Stimulated activated CD4-positive, alpha-beta T cell treated with anti-CD3 and anti-CD28 coated beads, Interleukin-2, amount 100 ng/mL, for 48 hours (primary cell): ENCODE measurements at places on chromosomes 5 and 9.

GRCh38 chr5:126896170-126896702 lies 119.3 kb downstream of the LMNB1 start:
- DNase-seq, result no peak

DNA sequence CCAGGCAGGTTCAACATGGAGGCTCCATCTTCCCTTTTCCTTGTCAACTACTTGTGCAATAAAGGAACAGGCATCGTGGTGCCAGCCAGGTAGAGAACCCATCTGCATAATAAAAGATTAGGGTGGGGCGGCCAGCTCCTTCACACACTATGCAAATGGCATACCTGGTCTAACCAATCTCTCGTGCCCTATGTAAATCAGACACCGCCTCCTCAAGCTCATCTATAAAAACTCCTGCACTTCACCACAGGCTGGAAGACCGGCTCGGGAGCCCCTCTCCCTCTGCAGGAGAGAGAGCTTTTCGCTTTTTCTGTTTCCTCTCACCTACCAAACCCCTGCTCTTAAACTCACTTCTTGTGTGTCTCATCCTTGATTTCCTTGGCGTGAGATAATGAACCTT lies 244.3 kb upstream of the PUM3 start:
- no peak for DNase-seq

- DNase-seq, result no peak
These were observed 163.3 kb upstream of the FBN2 start for GRCh38 chr5:128701301-128701700.

- DNase-seq, result no peak
These were observed 8.7 kb downstream of the SNCB start for GRCh38 chr5:176621661-176622079.

DNA sequence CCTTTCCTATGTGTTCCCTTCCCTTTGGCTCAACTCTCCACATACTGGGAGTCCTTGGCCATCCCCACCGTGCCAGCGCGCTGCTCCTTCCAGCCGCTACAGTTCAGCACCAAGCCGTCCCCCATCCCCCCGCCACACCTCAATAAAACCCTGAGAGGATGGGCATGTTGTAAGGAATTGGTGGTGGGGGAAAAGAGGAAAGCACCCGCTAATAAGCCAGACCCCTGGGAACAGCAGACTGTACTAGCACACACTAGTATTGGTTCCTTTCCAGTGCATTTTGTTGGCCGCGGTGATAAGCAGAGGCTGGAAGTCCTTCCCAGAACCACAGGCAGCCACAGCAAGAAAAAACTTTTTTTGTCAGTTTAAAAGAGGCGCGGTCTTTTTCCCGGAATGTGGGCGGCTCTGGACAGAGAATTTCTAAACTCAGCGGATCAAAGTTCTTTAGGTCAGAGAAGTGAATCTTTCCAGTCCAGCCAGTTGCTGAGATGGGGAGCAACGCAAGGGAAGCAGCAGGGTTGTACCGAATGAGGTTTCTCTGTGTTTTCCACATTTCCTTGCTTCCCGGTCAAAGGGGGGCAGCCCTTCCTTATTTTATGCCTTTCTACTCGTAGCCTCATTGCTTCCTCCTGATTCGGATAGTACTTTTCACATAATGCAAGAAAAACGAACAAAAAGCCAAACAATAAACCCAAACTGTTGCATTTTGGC lies 2.1 kb downstream of the CHSY3 start:
- DNase-seq, result no peak

DNA sequence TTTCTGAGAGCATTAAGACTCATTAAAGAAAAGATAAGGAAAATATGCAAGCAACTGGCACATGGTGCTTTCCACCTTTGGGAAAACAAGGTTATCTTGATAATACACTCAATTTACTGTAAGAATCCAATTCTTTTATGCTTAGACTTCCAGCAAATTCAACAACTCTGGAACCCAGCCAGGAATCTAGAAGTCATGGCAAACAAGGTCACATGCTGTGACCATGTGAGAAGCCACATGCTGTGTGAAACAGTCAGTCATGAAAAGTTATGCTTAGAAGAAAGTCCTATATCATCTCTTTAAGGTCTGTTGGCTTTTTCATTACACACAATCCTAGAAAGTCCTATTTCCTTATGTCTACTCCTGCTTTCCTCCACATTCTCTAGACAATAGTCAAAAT lies 581.8 kb upstream of the C9orf72 start:
- no peak for DNase-seq

DNA sequence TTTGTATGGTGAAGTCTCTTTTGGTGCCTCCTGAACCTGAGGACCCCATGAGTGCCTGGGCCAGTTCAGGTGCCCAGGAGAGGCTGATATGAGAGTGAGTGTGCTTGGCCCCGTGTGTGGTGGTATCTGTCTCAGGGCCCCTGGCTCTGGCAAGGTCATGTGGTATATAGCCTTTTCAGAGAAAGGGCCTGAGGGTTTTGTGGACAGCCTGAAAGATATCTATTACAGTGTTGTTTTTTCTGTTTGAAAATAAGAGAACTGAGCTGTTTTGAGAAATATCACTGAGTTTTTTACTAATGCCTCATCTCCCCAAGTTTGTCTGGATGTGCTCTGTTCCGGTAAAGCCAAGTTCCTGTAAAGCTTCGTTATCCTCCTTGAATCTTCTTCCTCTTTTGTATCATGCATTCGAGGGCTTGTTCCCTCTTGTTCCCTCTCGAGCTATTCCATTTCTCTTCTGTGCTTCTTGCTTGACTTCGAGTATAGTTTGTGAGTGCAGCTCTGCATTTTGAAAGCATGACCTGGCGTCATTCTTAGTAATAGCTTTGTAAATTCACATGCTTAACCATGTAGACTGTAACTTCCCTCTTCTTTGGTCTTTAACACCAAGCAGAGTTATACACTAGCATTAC lies 122.3 kb downstream of the MAST4 start:
- DNase-seq, result no peak

DNA sequence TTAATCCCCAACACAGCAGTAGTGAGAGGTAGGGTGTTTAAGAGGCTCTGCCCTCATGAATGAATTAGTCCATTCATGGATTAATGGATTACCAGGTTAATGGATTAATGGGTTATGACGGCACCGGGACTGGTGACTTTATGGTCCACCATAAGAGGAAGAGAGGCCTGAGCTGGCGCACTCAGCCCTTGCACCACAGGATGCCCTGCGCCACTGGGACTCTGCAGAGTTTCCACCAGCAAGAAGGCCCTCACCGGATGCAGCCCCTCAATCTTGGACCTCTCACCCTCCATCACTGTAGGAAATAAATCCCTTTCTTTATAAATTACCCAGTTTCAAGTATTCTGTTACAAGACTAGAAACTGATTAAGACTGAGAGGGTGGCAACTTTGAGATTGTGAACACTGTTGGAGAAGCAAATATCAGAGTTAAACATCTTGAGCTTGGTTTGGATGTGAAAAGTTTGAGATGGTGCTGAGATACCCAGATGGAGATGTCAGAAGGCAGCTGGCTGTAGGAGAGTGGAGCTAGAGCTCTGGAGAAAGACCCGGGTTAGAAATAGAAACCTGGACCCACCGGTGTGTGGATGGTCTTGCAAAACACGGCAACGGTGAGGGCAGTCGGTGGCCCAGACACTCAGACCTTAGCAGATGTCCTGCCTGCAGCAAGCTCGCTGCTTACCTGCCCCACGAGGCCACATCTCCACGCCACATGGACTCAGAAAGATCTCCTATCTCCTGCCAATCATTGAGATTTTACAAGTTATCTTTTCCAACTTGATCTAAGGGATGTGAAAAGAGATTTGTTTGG lies 98.8 kb downstream of the HSD17B3 start:
- DNase-seq, result no peak

DNA sequence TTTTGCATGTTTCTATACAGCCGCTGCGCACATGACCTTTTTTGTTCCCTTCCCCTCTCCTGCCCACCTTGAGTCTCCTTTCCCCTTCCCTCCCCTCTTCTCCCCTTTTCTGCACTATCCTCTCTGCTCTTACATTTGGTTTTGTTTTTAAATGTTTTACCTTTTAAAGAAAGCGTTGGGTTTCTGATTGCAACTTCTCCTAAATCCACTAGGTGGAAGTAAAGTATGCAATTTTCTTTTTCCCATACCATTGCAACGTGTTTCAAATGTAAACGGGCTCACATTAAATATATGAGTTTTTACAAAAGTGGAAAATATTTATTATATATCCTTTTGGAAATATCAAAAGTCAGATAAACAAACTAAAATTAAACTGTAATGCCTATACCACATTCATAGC lies 500.9 kb downstream of the DIRAS2 start:
- DNase-seq, result no peak

DNA sequence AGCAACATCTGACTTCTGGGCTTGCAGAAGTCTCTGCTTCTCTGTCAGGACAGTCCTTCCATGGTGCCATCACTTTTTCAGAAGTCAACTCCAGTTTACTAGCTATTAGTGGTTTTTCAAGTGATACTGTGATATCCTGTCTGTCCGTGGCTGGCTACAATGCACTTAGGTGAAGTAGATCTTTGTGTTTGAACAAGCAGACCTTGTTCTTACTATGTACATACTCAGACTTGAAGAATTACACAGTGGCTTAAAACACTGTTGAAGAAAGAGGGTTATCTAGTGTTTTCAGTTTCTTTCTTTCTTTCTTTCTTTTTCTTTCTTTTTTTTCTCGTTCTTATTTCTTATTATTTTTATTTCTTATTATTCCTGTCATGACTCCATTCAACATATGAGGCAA lies 228.7 kb downstream of the NTRK2 start:
- DNase-seq, result no peak

- DNase-seq, result no peak
These were observed 759.6 kb downstream of the MTRR start for GRCh38 chr5:8628521-8628920.
